ENCODE measurements at places on chromosomes 1 and 21. TPM values are rescaled to one million over a fixed set of nuclear protein-coding genes. Genes with fewer than 3 reads are reported as not detected.

ICOSLG gene
- total RNA-seq: 2.8 TPM

TMEM79 gene
- total RNA-seq: 2.7 TPM

KIRREL1 gene
- 57.9 TPM for total RNA-seq

EPHA2 gene
- total RNA-seq: 15.4 TPM

SELE gene
- 1.1 TPM for total RNA-seq

SLC41A1 gene
- 27.8 TPM for total RNA-seq
